Left lung (tissue), 14 donors: ENCODE measurements at places on chromosomes 2 and 18.

GRCh38 chr2:185472574-185472973 lies 266.0 kb upstream of the FSIP2 start:
- no peak for DNase-seq

DNA sequence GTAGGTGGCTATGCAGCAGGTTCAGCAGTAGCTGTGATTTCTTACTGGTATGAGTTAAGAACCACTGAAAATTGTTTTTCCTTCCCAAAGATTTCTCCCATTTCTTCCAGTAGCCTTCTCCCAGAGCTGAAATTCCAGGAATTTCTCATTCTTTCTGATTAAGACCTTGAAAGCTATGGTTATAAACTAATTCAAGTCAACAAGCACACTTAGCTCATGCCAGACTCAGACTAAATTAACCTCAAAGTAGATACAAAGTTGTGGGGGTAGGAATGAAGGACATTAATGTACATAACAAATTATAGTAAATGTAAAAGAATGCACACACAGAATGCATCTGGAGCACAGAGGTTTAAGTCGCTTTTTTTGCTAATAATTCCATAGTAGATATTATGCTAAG lies 103.6 kb upstream of the SOX11 start:
- DNase-seq: no peak

DNA sequence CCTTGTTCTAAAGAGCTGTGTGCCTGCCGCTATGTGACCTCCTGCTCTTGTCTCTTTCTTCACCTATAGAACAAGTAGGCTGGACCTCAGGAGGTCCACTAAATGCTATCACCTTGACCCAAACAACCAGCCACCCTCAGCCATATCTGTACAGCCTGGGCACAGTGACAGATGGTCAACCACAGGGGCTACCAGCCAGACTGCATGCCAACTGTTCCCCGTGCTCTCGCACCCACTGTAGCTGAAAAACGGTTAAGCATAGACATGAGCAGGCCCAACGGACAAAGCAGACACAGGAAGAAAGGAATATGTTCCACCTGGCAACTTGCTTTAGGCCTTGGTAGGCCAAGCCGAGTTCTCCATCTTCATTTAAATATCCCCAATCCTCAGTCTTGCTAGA lies 43.2 kb upstream of the ACAA2 start:
- DNase-seq: no peak

DNA sequence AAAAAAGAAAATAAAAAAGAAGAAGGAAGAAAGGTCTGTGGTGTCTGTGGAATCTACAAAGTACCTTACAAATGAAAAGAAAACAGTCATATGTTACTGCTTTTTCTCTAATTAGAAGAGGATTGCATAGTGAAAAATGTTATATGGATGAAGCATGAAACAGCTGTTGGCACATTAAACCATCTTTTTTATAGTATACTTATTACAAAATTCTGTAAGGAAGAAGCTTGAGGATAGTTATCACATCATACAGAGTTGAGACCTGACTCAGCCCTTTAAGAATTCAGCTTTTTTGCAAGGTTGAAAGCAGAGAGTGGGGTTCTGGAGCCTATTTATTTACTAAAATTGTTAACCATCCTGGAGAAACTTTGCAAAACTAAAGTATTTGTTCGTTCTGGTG lies 222.7 kb downstream of the PHLPP1 start:
- DNase-seq: no peak

- DNase-seq: no peak
Observed at GRCh38 chr2:240458900-240459391, 23.5 kb downstream of the GPC1 start.

DNA sequence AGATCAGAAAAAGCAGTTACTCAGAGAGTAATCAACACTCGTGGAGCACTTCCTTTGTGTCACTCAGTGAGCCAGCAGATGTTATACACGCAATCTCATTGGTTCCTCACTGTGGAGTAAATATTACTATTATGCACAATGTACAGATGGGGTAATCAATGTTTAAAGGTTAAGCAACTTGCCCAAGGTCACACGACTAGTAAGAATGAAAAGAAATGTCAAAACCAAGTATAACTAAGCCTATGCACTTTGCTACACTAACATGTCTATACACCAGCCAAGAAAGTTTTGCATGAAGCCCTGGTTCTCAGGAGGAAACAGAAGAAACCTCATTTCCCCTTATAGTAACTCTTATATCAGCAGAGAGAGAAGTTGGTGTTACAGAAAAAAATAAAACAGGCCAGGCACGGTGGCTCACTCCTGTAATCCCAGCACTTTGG lies 5.4 kb downstream of the METTL21A start:
- no peak for DNase-seq

GRCh38 chr2:237570776-237571335 lies 4.5 kb downstream of the PRLH start:
- DNase-seq: no peak

DNA sequence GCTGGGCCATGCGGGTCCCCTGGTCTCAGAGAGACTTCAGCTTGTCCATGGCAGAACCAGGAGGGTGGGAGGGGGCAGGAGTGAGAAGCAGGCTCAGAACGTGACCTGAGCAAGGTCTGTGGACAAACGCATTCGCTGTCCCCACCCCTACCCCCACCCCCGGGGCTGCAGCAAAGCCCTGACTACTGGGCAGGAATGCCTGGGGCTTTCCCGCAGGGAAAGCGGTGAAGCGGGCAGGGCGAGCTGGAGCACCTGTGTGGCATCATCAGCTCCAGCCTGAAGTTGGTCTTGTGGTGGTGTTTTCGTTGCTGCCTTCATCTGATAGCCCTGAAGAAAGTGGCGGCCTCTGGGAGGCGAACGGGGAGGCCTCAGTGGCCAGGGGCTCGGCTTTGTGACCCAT lies 26.1 kb upstream of the ALKAL2 start:
- DNase-seq: no peak

- DNase-seq: no peak
Observed at GRCh38 chr2:218831378-218831990, at the start of gene PRKAG3. TSS of gene PRKAG3 (minus strand) at chr2:218831803.

DNA sequence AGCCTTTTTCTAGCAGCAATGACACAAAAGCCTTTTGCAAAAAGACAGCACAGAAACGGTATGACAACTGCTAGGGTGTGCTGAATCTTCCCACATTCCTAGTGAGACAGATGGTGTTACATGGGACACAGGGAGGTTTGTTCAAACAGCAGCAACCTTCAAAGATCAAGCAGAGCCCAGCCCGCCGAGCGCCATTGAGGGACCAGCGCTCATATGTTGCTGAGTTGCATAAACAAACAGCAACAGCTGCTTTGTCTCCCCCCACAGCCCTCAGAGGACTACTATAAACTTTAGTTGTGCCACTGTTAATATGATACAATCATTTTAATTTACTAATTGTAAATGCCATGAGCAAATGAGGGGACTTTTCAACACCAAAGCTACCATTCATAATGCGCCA lies 117.7 kb downstream of the ZEB2 start:
- DNase-seq: peak; percentile 56

- DNase-seq: no peak
Observed at GRCh38 chr18:48621240-48621639, 82.4 kb downstream of the CTIF start.

DNA sequence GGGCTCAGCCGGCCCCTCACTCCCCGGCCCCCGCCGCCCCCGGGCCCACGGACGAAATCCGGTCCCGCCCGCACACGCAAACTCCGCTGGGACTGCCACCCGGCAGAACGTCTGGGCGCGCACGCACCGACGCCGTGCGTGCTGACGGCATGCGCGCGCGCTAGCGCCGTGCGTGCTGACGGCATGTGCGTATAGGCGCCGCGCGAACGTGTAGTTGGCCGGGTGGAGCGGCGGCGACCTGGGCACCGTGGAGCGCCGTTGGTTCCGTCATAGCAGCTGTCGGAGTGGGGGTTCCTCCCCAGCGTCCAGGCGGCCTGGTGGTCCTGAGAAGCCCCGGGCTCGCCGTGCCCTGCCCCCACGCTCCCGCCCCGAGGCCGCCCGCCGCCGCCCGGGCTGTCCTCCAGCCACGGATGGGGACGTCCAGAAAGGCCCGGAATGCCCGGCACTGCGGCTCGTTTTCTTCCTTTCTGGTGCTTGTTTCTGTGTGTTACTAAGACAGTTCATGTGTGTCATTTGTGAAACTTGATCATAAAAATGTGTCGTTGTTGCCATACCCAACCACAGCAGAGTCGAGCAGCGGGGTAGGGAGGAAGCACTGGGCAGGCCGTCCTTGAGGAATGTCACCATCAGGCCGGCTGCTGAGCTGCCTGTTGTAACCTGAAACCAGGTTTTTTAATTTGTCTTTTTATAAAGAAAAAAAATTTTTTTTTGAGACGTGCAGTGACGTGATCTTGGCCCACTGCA lies at the start of gene TXNL4A:
TSS of gene TXNL4A (minus strand) at position 113 of the 744 bp plus-strand sequence. CDS start 171 bp downstream, outside the sequence.
- DNase-seq: peak; percentile 86

GRCh38 chr18:2656981-2657512 lies 1.5 kb downstream of the SMCHD1 start:
- no peak for DNase-seq

GRCh38 chr18:63082366-63083019 lies 237.1 kb downstream of the BCL2 start:
- no peak for DNase-seq

DNA sequence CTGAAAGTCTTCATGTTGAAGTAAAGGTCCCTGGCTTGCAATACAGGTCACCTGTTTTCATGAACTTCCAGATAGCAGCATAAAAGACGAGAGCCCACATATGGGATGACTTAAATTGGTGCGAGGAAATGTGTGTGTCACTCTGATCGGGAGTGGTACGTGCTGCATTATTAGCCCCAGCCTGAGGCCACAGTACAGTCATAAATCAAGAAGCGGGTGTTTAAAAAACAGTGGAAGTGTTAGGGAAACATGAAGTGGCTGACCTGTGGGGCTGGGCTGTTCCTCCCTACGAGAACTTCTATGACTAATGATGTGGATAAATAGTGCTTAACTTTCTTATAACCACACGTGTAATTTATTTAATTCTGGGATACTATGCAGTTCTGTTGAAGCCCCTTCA lies 24.4 kb downstream of the RDH14 start:
- DNase-seq: no peak

DNA sequence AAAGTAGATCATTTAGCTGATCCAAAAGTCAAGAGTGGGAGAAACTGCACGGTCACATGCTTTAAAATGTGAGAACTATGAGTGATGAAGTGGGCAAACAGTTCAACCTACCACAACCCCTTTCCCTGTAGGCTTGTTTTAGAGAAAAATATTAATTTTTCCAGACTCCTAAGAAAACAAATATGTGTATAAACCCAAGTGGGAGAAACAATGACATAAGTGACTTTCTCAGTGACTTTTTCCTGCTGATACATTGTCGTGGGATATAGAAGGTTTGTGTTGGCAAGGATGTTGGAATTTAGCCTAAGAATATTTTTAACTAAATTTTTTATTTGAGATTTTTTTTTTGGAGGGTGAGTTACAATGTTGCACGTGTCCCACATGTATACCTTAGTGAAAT lies 321.7 kb downstream of the FIGN start:
- DNase-seq: no peak

DNA sequence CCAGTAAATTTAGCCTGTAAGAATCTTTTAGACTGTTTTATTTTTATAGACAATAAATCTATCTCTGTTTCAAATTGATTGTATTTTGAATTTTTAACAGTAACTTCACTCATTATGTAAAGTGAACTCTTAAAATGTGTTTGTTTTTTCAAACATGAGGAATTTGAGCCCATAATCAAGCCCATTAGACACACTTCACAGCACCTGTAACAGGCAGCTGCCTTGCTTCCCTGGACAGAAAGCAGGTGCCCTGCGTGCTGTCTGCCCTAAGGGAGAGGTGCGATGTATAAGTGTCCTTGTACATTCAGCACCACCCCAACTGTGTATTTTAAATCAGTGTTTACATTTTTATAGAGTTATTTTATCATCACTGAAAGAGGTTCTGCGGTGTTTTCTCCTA lies 186.5 kb upstream of the TPO start:
- DNase-seq: no peak

DNA sequence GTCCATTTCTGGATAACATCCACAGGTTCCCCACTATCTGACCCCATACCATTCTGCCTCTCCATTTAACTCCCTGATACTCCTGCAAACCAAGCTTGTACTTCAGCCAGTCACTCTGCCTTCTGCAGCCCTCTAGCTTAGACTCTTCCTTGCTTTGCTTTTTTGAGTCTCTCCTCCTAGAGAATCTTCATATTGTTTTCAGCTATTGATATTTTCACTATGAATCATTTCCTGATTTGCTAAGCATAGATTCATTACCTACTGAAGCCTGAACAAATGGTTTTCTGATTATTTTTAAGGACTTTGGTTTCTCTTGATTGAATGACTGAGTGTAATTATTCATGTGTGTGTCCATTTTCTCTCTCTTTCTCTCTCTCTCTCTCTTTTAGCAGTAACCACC lies 2102.3 kb upstream of the CELF4 start:
- DNase-seq: no peak

DNA sequence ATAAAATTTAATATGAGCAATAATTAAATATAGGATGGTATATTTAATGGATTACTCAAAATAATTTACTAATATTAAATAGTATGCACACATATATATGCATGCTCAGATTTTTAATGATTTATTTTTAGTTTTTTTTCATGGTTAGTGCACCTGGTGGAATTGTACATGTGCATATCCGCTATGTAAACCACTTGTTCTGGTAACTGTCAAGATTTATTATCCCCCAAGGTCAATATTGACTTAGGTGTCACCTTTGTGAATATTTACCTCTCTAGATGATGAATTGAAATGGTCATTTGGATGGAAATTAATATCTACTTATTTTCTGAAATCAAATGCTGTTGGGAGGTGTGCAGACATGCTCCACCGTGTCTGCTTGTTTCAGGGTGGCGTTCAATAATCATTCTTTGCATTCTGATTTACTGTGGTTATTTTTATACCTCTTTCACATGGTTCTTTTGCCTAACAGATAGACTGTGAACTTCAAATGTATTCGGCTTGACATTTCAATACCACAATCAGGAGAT lies 14.7 kb downstream of the CNTNAP5 start:
- DNase-seq: no peak

GRCh38 chr2:157348291-157348921 lies 22.8 kb upstream of the ERMN start:
- DNase-seq: no peak

DNA sequence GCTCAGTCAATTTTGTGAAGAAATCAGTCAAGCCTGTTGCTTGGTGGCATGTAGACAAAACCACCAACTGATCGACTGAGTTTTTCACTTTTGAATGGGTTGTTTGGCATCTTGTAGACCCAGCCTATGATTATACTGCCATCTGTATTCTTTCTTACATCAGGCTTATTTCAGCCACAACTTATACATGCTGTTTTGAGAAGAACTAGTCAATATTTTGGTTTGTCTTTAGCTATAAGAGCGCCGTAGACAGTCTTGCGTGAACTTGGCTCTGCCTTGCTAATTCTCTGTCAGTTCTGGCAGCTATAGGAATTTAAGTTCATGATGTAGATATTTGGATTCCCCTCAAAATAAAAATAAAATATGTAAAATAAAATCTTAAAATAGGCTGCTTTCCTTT lies 742.0 kb upstream of the FANCL start:
- no peak for DNase-seq

DNA sequence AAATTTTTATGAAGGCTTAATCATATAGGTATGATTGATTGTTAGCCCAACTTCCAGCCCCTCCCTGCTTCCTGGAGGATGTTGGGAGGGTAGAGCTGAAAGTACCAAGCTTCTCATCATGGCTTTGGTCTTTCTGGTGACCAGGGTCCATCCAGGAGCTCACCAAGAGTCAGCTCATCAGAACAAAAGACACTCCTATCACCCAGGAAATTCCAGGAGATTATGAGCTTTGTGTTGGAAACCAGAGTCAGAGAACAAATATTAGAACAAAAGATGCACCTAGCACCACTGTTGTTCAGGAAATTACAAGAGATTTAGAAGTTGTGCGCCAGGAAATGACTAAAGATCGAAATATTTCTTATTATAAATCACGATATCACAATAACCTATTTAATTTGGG lies 119.9 kb upstream of the THUMPD2 start:
- no peak for DNase-seq
